Nucleus accumbens (tissue), 56 donors: ENCODE measurements at places on chromosomes 12 and 14.

GRCh38 chr12:53660041-53660440 lies 15.8 kb downstream of the ATP5MC2 start:
- no peak for DNase-seq

DNA sequence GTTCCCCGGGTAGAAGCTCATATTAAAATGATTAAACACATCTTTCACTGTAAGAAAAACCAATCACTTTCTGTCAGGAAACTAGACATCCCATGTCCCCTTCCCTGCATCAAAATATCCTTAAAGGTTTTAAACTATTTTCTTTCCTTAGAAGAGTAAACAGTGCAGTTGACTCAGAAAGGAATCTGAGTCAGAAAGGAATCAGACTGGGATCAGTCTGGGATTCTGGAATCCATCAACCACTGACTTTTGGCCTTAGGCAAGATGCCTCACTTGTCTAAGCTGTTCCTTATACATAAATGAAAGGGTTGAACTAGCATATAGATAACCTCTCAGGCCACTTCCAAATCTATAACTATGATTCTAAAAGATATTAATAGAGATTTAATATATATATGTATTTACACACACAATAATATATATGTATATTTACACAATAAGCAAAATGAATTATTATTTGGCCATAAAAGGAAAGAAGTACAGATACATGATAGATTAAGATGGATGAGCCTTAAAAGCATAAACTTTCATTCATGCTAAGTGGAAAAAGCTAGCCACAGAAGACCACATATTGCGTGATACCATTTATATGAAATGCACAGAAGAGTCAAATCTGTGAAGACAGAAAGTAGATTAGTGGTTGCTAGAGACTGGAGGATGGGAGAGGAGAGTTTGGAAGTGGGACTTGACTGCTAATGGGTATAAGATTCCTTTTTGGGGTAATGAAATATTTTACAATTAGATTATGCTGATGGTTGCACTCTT lies 114.4 kb downstream of the SLC38A1 start:
- no peak for DNase-seq

DNA sequence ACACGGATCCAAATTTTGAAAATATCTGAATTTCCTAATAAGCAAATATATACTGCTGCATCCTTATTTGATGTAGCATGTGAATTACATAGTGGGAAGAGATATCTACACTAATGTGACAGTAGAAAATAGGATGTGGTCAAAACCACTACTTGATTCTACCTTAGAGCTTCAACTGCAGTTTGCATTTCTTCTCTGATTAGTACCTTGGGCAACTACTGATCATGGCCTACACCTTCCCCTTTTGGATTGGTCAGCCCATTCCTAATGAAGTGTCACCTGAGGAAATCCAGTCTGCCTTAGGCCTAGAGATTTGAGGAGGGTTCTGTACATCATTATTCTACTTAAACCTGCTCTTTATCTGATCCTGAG lies 10.7 kb downstream of the LLPH start:
- DNase-seq, result no peak

- DNase-seq, result no peak
These were observed 328.8 kb downstream of the ADGRD1 start for GRCh38 chr12:131282292-131283080.

DNA sequence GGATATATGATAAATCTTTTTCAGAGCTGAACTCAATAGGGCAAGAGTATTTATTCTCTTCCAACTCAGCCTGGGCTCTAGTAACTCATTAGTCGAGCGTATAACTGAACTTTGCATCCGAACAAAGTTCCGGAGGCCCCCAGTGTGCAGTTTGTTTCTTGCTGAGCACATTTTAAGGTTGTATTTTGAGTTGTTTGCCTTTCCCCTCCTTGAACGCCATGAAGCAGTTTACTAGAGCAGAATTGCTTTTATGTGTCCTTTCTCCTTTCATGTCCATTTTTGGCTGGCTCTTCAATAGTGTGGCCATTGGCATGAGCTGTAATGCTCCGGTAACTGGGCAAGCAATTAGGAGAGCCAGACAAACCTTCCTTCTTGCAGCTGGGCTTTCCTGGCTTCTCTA lies 105.3 kb downstream of the WIF1 start:
- DNase-seq, result peak; percentile 20
